Anterior cingulate cortex (tissue), 58 donors: ENCODE measurements at places on chromosomes 5 and 9.

DNA sequence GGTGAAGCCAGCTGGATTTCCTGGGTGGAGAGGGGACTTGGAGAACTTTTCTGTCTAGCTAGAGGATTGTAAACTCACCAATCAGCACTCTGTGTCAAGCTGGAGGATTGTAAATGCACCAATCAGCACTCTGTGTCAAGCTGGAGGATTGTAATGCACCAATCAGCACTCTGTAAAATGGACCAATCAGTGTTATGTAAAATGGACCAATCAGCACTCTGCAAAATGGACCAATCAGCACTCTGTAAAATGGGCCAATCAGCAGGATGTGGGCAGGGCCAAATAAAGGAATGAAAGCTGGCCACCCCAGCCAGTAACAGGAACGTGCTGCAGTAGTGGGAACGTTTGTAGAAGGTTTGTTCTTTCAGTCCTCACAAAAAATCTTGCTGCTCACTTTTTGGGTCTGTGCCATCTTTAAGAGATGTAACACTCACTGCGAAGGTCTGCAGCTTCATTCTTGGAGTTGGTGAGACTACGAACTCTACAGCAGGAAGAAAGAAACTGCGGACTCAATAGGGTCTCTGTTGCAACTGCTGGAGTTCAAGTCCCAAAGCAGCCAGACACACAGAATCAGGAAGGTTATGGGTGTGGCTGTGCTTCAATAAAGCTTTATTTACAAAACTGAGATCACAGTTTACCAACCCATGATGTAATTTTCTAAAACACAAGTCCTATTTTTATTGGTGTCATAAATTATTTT lies 145.7 kb upstream of the ERCC6L2 start:
- no peak for DNase-seq

- no peak for DNase-seq
Observed at GRCh38 chr9:128846680-128847030, 17.1 kb upstream of the SPOUT1 start.

GRCh38 chr5:146440870-146441495 lies 6.2 kb upstream of the TCERG1 start:
- DNase-seq: no peak

DNA sequence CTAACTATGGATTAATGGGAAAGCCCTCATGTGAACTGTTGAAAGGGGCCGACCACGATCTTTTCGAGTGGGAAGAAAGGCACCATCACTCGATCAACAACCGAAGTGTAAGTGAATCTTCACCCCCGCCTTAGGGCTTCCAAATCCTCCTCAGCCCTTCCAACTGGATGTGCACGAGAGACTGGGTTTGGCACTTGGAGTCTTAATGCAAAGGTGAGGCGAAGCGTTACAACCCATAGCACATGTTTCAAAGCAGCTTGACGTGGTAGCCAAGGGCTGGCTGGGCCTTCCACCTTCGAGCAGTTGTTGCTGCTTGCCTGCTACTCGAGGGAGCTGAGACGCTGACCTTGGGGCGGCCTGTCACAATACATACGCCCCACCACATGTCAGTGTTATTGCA lies 5.7 kb upstream of the LCN9 start:
- DNase-seq: no peak

- DNase-seq: no peak
Observed at GRCh38 chr5:137315534-137316345, 183.4 kb downstream of the SPOCK1 start.

DNA sequence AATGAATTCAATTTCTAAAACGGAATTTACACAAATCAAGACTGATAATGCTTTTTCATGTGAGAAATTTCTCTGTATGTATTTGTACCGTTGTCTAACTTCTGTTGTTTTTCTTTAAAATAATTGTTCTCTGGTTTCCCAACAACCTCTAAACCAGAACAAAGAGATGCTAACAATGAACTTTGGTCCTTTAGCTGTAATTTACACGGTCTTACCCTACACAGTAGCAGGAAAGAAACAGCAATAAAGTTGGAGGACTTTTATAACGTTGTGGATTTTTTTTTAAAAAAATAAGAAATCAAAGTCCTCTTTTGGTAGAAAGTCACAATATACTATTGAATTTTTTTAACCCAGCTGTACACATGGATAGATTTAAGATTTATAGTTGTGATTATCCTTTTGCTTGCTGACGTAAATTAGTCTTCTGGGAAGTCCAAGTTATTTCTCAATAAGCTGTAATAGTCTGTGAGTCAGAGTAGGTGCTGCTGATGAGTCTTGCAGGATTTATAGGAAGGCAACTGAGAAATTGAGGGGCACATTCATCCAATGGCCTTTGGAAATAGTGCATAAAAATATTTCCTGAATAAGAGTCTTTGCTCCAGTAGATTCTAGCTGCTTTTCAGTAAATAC lies 76.8 kb upstream of the PCSK1 start:
- DNase-seq: no peak

DNA sequence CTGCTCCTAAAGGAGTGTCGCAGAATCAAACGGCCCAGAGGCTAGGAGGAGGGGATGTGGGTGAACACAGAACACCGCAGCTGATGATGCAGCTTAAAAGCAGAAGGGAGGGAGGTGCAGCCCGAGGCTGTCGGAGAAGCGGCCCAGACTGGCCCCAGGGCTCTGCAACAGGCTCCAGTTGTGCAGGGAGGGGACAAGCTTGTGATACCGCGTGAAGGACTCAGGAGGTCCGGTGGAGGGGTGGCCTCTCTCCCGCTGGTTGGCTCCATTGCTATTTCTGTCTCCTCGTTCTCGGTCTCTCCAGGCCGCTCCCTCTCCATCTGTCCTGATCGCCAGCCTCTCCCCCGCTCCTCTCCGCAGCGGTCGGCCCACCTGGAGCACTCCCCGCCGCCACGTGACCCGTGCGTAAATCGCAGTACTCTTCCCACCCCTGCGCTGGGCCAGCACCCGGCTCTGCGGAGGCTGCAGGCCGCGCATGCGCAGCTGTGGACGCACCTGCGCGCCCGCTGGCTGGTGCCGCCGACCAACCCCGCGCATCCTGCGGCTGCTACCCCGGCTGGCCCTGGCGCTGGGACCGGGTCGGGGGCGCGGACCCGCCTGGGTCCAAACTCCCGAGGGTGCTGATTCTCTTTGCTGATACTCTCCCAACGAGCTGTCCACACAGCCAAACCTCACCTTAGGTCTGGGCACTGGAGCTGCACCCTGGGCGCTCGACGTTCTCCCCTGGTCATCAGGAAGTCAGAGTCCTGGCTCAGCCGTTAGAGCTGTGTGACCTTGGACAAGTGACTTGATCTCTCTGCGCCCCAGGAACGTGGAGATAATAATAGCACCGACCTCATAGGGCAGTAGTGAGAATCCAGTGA lies 3.7 kb upstream of the STXBP1 start:
- peak; percentile 69 for DNase-seq

- no peak for DNase-seq
Observed at GRCh38 chr9:89657295-89657694, 52.5 kb downstream of the GADD45G start.

DNA sequence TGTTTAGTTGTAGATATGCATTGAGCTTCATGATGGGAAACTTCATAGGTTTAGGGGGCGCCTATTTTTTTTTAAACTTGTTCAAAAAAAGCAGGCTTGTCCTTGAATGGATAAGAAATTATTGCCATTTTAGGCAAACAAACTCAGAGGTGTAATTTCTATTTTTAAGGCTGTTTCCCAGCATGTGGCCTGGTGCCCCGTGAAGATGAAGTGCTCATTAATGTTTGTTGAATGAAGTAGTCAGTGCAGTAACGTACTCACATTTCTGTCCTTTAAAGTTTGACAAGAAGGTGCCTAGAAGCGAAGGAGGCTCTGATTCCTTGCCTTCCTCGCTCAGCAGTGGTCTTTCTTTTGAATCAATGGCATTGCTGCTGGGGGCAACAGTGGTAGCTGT lies 54.3 kb downstream of the ZNF618 start:
- no peak for DNase-seq
